SJSA1 (cell line): ENCODE measurements at places on chromosomes 4 and X. TPM values are rescaled to one million over a fixed set of nuclear protein-coding genes. Genes with fewer than 3 reads are reported as not detected.
A peak's percentile ranks its signal among the peaks of the same experiment; 100 is the strongest.

Gene VGLL1
- not detected in 2 replicates for total RNA-seq

Gene CHRNA9
- not detected in 2 replicates for total RNA-seq

DNA sequence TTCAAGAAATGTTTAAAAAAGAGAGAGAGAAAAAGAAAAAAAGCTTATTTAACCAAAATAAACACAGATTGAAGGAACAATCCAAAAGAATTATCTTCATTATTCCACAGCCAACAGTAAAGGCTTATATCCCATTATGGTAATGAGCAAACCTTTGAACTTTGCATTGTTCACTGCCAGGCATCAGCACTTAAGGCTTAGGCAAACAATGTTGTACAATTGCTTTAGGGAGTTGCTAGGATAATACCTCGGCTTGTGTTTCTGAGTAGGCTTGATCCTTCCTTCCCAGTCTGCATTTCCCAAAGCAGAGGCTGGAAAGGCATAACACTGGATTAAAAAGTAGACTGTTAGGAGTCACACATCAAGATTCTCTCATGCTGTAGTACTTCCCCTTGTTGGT lies 352.7 kb upstream of the IGFBP7 start:
- no peak overlapping the region for H3K27ac ChIP-seq
- H3K4me3 ChIP-seq: no peak overlapping the region
- H3K36me3 ChIP-seq: no peaks in the 10 kb centered on the region
- no peaks in the 10 kb centered on the region for H3K4me1 ChIP-seq
- no peak for DNase-seq
- H3K27me3 ChIP-seq: no peaks in the 10 kb centered on the region

GRCh38 chr4:173177232-173177631 lies 8.6 kb downstream of the GALNT7 start:
- no peak overlapping the region for H3K4me3 ChIP-seq
- H3K4me1 ChIP-seq: peaks cover 24% of the 10 kb centered on the region

DNA sequence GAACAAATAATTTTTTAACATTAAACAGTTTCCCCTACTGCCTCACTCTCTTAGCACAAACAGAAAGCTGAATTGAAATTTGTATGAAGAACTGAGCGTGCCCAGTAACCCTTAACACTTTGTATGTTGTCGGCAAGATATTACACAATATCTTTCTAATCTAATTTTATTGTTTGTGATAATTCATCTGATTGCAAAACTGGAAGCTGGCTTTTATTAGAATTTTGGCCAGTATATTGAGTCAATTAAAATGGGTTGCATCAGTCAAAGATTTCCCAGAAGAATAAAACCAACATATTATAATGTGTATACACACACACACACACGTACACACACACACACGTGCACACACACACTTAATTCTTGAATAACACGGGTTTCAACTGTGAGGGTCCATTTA lies 2332.1 kb downstream of the PCDH7 start:
- H3K4me1 ChIP-seq: no peaks in the 10 kb centered on the region
- H3K36me3 ChIP-seq: no peaks in the 10 kb centered on the region
- no peaks in the 10 kb centered on the region for H3K27me3 ChIP-seq
- H3K27ac ChIP-seq: no peak overlapping the region
- H3K4me3 ChIP-seq: no peak overlapping the region

DNA sequence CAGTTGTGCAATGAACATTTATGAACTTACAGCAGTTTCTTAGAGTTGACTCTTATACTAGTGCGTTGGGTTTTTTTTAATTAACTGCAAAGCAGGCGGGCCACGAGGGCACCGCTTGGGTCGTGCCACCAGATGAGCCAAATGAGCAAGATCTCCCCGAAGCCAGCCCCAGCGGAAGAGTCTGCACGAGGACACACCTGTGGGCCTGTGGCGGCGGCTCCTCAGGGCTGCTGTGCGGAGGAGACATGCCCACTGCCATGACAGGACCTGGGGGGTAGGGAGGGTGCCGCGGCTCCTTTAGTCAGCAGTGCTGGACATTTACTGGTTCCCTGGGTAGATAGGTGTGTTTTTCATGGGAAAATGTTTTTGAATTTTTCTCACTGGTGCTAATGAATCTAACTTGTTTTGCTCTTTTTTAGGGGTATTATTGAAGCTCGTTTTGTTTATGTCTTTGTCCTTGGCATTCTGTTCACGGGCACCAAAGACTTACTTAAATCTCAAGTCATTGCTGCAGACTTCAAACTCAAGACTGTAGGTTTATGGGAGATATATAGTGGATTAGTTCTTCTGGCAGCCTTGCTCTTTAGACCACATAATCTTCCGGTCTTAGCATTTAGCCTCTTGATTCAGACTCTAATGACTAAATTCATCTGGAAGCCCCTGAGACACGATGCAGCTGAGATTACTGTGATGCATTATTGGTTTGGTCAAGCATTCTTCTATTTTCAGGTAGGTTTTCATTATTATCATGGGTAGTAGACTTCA lies 31.2 kb downstream of the PIGG start:
- H3K27ac ChIP-seq: no peak overlapping the region
- H3K4me3 ChIP-seq: no peak overlapping the region

GRCh38 chrX:40734971-40735324 lies 394 bp downstream of the MED14 start:
- no peaks in the 10 kb centered on the region for H3K36me3 ChIP-seq
- peak overlapping the region; percentile 85 for H3K27ac ChIP-seq
- peaks cover 8% of the 10 kb centered on the region for H3K4me1 ChIP-seq
- peak overlapping the region; percentile 80 for H3K4me3 ChIP-seq

GRCh38 chr4:39032218-39033085 lies at the start of gene TMEM156:
Gene TMEM156, minus strand, starts transcription at chr4:39032409. Its CDS starts 96 bp downstream, at chr4:39032313.
- H3K4me3 ChIP-seq: peak within 1 kb of the TSS; percentile 29
- peak within 1 kb of the TSS; percentile 71 for H3K27ac ChIP-seq
- no peaks in the 10 kb centered on the region for H3K36me3 ChIP-seq

GRCh38 chrX:10282490-10282889 lies 125.7 kb downstream of the CLCN4 start:
- no peaks in the 10 kb centered on the region for H3K27me3 ChIP-seq
- no peak overlapping the region for H3K27ac ChIP-seq
- H3K36me3 ChIP-seq: no peaks in the 10 kb centered on the region
- DNase-seq: no peak
- H3K4me3 ChIP-seq: no peak overlapping the region
- no peaks in the 10 kb centered on the region for H3K4me1 ChIP-seq

- H3K36me3 ChIP-seq: no peaks in the 10 kb centered on the region
- DNase-seq: no peak
- H3K4me3 ChIP-seq: no peak overlapping the region
- 0 out of 2 replicates have a peak, but pooled peaks cover 3% of the 10 kb centered on the region for H3K27me3 ChIP-seq
- no peaks in the 10 kb centered on the region for H3K4me1 ChIP-seq
These were observed 57.2 kb downstream of the STBD1 start for GRCh38 chr4:76363556-76364290.
